ENCODE measurements at places on chromosomes 11 and 22.

DNA sequence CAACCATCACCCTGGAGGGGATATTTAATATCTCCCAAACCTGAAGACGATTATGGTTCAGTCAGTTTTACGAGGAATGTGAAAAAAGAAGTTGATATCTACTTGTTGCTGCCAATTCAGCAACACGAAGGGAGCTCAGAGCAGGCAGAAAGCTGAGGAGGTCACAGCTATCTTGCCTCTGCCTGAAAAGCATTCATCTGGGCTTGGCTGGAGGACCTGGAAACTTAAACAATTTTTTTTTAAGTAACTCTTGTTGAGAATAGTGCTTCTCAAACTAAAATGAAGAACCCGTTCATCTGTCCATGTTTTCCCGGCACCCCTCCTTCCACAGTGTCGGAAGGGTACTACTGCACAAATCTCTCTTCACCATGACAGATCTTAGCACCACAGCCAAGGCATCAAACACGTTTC, 98.9 kb downstream of the MICAL3 start:
- DNase-seq: no peak

GRCh38 chr11:128501008-128501407, 86.3 kb downstream of the ETS1 start:
- DNase-seq: no peak

GRCh38 chr11:1623716-1624115, 1.8 kb upstream of the KRTAP5-4 start:
- DNase-seq: no peak

DNA sequence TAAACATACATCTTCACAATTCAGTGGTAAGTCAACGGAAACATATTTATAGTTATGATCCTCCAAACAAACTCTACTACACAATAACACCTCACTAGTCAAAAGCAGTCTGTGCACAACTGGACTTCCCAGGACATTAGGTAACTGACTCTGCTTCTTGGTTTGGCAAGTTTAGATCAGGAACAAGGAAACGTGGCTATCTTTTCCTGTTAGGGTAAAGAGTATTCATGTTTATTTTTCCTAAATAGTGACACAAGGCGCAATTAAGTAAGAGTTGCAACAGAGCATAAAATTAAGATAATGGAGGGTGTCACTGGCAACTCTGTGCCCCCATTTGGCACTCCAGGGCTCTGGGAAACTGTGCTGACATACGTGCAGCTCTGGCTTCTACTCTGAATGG, 70.2 kb upstream of the TP53AIP1 start:
- no peak for DNase-seq

DNA sequence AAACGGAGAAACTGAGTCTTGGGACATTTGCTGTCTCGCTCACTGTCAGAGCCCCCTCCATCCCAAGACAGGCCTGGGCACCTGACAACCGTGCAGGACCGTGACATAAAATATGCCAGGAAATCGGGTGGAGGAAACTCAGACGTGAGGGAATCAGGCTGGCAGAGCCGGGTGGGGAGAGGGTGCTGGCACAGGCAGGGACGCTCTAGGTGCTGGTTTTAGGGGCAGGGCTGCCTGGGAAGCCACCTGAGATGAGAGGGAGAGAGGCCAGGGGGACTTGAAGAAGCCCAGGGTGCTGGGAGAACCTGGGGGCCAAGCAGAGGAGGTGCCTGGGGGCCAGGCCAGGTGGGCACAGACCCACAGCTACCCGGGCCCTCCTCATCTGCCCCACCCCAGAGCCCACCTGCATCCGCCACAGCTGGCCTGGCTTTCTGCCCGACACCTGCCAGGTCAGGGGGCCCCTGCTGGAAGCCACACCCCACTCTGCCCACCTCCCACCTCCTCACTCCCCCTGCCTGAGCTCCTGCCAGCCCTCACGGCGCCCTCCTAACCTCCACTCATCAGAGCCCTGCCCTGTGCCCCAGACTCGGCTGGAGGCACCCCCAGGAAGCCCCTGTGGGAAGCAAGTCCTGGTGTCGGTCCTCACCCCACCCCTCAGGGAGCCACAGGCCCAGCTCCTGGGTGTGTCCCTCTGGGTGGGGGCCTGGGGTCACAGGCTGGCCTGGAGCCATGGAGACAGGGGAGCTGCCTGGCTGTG, 27.3 kb upstream of the MUC5AC start:
- no peak for DNase-seq

GRCh38 chr11:103936059-103936458, 100.4 kb upstream of the DDI1 start:
- DNase-seq: no peak

DNA sequence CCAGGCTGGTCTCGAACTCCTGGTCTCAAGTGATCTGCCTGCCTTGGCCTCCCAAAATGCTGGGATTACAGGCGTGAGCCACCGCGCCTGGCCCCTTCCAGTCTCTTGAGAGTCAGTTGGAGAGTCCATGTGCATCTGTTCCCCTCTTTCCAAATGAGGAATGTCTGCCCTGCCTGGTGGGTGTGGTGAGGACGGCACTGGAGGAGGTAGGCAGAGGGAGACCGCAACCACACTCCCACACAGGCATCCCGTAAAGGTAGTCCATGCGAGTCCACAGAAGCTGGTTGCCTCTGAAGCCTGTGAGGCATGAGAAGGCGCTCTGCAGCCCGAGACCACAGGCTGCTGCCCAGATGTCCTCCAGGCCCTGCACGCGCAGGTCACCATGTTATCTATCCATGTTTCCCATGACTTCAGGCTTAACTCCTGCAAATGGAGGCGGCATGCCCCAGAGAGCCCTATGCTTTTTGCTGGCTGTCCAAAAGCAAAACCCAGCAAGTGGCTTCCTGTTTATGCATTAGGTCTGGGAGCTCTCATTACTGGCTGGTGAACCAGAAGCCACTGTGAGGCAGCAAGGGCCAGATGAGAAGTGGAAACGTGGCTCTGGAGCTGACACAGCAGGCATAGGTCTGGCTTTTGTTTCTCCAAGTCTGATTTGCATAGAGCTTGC, 43.4 kb downstream of the GRIK4 start:
- DNase-seq: no peak

- no peak for DNase-seq
These were observed 183.1 kb upstream of the POU2AF2 start for GRCh38 chr11:111062420-111062819.

GRCh38 chr11:118312328-118312727, 7.8 kb downstream of the CD3E start:
- DNase-seq: no peak

- no peak for DNase-seq
These were observed 37.2 kb downstream of the MUC5B start for GRCh38 chr11:1260023-1260501.

- no peak for DNase-seq
These were observed 184.2 kb downstream of the FAM76B start for GRCh38 chr11:95605271-95605940.

GRCh38 chr22:50146439-50147238, 23.9 kb upstream of the PANX2 start:
- no peak for DNase-seq

- DNase-seq: no peak
These were observed 757 bp downstream of the SPI1 start for GRCh38 chr11:47377571-47378009.

DNA sequence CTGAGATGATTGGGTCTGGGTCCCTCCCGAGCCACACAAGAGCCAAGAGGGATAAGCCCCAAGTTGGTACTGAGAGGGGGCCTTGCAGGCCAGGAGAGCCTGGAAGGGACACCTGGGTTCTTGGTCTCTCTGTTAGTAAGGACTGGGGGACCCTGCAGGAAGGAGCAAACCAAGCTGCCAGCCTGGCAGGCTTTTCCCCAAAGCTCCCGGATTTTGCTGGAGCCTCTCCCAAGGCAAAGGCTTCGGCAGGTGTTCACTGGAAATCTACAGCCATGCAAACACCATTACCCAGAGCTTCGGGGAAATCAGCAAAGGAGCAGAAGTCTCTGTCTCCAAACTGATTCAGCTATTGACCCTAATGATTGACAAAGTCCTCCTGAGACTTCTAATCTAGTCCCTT, 527.9 kb downstream of the BUD13 start:
- DNase-seq: no peak

- no peak for DNase-seq
These were observed 13.3 kb upstream of the SERPINH1 start for GRCh38 chr11:75548595-75549272.

All from NCI-H1048 (cell line).